ENCODE measurements at places on chromosomes 16 and 17.

- DNase-seq, result no peak
Measured at GRCh38 chr16:54346041-54346440, 59.5 kb upstream of the IRX3 start.

- DNase-seq, result no peak
Measured at GRCh38 chr17:40558890-40559563, 6.2 kb downstream of the CCR7 start.

DNA sequence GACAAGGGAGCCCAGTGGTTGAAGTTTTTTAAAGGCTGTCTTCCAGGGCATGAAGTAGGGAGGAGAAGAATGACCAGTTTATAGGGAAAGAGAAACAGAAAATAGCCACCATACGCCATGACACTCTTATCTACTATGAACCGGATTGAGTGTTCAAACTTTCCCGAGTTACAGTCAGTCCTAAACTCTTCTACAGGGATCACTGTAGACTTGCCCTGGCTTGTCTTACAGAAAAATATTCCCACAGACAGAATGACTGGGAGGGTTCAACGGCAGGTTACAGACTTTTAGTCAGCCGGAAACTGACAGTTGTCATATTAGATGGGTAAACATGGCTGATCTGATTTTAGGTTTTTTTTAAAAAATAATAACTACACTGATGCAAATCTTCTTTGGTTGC is 662.5 kb upstream of the SOX9 start:
- no peak for DNase-seq

GRCh38 chr16:281660-282255 is 1.2 kb upstream of the PDIA2 start:
- no peak for DNase-seq

GRCh38 chr17:43915559-43915958 is 8.2 kb upstream of the MPP2 start:
- DNase-seq, result no peak

DNA sequence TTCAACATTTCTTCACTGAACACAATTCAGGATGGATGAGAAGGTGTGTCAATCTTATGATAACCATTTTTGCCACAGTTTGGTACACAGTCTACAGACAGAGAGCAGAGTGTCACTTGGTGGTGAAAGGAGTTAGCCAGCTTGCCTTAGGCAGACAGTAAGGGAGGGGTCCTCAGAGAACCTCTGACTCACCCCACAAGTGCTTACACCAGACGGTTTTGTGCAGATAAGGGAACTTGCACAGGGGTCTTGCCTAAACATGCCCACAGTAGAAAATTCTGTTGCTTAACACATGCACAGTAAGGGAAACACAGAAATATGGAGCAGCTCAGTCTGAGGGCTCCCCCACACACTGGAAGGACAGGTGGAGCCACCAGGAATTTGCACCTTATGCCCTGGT is 204.5 kb upstream of the CDH8 start:
- DNase-seq, result no peak

DNA sequence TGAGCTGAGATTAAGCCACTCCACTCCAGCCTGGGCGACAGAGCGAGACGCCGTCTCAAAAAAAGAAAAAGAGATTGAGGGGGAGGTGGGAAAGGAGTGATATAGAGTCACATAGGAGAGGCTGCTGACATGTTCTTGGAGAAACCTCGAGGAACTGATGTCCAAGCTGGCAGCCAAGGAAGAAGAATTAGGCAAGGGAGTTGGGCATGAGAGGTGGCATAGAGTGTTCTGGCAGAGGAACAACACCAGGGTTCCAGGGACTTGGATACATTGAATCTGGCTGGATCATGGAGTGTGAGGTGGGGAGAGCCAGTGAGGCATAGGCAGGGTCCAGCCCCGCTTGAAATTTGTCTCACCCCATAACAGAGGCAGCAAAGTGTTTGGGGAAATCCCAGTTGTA is 10.7 kb downstream of the CDH3 start:
- DNase-seq, result no peak

GRCh38 chr17:57968456-57968855 is 13.2 kb upstream of the CUEDC1 start:
- DNase-seq, result no peak

GRCh38 chr16:9351440-9351839 is 260.0 kb downstream of the HAPSTR1 start:
- no peak for DNase-seq

DNA sequence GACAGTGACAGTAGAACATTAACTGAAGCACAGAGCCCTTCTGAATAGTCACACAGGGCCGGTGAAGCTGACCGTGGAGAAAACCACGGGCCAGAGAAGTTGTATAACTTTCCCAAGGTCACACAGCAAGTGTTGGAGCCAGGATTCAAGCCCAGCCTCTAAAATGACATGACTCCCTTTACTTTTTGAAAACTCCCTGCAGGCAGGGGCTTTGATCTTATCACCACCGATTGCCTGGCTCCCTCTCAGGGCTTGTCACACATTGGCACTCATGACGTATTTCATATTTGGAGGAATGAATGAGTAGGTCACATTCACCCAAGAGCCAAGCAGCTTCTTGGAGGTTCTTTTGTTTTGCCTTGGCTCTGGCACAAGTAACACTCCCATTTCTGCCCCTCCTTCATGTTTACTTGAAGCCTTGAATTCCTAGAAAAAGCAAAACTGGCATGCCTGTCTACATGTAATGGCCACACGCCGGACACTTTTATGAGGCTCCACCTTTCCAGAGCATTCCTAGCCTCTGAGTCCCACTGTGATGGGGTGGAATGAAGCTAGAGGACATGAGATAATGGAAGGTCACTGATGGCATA is 13.3 kb upstream of the RBBP6 start:
- DNase-seq, result no peak

GRCh38 chr16:69939821-69940585 is 11.1 kb upstream of the CLEC18A start:
- no peak for DNase-seq

DNA sequence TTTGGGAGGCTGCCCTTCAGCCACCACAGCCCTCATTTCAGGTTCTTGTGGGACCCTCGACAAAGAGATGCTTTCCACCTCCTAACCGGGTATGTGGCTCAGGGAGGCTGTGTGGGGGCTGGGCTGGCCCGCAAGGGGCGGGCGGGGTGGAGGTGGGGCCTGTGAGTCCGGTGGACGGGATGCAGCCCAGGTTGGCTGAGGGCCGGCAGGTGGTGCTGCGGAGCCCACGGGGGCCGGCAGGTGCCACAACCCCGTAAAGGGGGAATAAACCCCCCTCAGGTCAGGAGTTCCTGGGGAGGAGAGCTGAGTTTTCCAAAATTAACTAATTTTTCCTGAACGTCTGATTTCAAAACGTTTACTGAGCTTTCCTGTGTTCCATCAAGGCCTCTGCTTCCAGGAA is 4.9 kb upstream of the CIAO3 start:
- DNase-seq, result no peak

DNA sequence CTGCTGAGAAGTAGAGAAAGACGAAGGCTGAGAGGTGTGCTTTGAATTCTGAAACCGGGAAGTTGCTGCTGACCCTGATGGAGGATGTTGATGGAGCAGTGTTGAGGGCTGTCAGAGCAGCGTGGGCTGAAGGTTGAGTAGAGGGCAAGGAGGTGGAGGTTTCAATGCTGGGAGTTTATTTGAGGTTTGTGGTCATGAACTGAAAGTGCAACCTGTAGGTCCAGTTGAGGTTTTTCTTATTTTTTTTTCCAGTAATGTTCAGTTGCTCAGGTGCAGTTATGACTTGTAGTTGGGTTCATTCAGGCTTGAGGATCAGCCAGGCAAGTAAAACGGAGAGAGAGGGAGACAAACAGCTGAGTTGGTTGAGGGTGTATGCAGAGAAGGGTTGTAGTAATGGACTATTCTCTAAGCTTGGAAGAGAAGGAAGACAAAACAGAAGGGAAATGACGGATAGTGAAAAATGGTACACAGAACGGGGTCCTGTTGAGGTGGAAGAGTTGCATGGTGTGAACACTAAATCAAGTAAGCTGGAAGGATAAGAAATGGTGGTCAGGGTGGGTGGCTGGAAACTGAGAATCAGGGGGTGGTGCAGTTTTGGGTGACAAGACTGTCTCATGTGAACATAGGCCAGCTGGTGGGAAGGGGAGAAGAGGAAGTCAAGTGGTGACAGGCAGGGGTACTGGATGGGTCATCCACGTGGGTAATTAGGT is 8.7 kb upstream of the UBE2G1 start:
- no peak for DNase-seq

Data from NCI-H524 treated with DMSO at 0.1 percent for 48 hours (cell line).